ENCODE measurements at places on chromosomes 3 and 15.
A peak's percentile ranks its signal among the peaks of the same experiment; 100 is the strongest.

DNA sequence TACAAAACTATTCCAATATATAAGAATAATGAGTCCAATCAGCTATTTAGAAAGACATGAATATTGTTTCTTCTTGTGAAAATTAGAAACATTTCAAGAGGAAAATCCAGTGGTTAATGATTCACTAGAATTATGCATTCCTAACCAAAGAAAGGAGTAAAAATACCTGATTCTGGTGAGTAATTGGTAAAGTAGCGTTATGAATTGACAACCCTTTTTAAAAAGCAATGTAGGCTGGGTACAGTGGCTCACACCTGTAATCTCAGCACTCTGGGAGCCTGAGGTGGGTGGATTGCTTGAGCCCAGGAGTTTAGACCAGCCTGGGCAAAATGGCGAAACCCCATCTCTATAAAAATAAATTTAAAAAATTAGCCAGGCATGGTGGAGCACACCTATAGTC lies 43.3 kb downstream of the TOPAZ1 start:
- DNase-seq, result no peak

- DNase-seq, result no peak
Measured at GRCh38 chr15:63726491-63726890, 107.3 kb downstream of the HERC1 start.

GRCh38 chr3:102165367-102165766 lies 269.4 kb upstream of the ZPLD1 start:
- no peak for DNase-seq

- DNase-seq, result no peak
Measured at GRCh38 chr15:76566276-76566675, 229.7 kb downstream of the ISL2 start.

GRCh38 chr3:44000586-44000985 lies 241.1 kb upstream of the TOPAZ1 start:
- DNase-seq, result no peak

GRCh38 chr3:46380471-46381221 lies 9.9 kb downstream of the CCR5 start:
- DNase-seq, result no peak

DNA sequence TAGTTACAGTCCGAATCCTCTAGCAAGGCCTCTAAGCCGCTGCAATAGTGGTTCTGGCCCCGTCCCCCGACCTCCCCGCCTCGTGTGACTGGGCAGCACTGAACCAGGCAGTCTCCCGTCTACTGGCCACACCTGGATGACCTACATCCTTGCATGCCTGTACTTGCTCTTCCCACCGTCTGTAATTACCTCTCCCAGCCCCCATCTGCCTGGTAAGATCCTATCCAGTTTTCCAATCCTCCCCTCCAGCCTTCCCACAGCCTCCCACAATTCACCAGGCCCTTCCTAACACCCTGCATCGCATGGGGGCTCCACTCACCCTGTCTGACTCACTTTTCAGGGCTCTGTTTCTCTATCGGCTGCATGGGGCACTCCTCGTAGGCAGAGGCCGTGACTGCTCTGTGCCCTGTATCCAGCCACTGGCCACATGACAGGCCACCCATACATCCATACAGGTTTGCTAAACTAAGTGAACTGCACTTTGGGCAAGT lies 32.8 kb downstream of the XXYLT1 start:
- DNase-seq, result no peak

DNA sequence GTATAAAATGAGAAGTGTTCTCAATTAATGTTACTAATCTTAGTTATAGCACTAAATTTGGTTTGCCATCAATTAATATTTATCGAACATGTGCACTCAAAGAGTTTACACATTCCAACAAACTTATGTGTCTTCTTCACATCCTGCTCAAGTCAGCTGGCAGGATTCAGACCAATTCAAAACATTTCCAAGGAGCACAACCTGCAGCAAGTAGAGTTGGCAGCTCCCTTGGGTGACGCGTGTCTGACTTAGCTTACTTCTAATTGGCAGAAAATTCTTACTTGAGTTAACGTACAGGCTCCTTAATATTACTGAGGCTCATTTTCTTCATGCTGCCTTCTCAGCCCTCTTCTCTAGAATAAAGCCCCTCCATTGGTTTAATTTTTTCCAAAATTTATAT lies 110.4 kb upstream of the PFN2 start:
- DNase-seq, result no peak

DNA sequence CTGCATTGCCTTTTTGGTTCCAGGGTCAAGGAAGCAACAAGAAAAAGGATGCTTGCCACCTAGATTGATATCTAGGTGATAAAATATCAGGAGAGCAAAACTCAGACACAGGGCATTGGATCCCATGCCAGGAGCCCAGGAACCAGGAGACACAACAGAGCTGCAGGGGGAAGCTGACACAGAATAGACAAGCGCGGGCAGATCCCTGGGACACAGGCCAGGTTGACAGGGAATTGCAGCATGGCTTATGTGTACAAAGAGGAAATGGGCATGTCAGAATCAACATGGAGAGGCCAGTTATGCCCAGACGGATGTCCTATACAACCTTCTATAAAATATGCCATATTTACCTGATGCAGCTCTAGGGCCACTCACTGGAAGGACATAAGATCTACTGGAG lies 84.2 kb downstream of the SEMA6D start:
- DNase-seq, result no peak

- no peak for DNase-seq
Measured at GRCh38 chr15:69304182-69304545, 5.5 kb downstream of the PAQR5 start.

DNA sequence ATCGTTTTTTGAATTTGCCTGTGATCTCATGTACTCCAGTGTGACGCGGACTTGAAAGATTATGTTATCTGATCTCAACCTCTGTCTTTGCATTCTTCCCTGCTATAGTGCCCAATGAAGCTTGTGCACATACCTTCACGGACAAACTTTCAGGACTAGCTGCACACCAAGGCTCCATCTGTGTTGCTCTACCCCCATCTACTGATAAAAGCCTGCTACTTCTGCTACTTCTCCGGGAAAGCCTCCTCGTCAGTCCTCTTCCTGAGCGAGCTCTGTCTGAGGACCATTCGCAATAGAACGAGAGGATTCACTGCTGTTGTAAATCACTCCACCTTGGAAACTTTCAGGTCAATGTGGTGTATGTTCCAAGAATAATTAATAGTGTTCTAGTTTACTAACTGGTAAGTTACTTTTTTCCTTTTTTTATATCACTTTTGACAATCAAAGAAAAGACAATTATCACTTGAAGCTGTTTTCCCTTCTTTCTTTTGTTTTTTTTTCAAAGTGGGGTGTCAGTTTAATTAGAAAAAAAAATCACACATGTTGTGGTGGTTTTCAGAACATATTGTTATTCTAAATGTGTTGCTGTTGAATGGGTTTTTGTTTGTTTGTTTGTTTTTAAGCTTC lies 217.6 kb downstream of the ARRDC4 start:
- DNase-seq, result peak; percentile 66
